ENCODE measurements at places on chromosomes 12 and 14.

- DNase-seq = no peak
Observed at GRCh38 chr14:68785534-68786490, 7.1 kb downstream of the ZFP36L1 start.

DNA sequence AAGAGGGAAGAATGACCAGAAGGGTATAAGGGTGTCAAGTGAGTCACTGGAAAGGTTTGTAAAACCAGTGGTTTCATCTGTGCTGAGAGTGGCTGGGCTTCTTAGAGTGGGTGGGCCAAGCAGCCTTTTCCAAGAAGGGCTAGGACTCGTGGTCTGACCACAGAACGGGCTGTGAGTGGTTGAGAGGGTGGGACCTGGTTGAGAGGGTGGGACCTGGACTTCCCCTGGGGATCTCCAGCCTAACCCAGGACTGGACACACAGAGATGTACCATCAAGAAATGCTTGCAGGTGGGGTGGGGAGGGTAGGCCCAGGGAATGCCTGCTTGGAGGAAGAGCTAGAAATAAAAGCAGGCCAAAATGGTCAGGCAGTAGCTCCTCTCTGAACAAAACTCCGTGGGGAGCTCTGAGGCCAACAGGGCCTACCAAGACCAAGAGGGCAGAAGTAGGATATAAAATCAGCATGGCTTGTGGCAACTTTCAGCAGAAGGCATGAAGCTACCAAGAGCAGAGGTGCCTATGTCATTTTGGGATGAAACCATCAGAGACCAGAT is 140.5 kb downstream of the FOXN3 start:
- peak; percentile 81 for DNase-seq

DNA sequence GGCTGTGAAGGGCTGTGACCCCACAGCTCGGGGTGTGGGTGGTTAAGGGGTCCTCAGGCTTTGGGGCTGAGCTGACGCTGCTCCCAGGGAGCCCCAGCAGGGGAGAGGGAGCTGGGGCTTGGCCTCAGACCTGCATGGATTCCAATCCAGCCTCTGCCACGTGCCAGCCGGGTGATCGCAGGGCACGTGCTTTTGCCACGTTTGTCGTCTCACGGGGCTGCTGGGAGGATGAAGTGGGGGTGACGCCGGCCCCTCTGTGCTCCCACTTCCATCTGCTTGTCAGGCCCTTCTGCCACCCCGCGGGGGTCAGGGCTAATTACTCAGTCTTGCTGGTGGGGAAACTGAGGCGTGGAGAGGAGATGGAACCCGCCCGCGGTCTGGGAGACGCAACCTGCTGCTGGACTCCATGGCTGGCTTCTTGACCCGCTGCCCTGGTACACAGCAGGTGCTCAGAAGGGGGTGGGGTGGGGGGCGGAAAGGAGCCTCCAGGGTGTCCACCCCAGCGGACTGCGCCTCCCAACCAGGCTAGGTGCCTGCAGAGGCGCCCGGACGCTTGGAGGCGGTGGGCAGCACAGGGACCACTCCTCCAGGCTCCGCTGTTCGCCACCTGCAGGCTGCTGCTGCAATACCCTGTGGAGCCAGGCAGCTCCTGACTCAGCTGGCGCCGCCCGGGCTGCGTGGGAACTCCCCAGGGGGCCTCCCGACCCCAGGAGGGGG is 36.4 kb upstream of the PRIMA1 start:
- DNase-seq = no peak

- DNase-seq = no peak
Observed at GRCh38 chr12:132546647-132547046, 56.7 kb downstream of the FBRSL1 start.

- no peak for DNase-seq
Observed at GRCh38 chr14:68380329-68380741, 412.5 kb downstream of the ZFP36L1 start.

DNA sequence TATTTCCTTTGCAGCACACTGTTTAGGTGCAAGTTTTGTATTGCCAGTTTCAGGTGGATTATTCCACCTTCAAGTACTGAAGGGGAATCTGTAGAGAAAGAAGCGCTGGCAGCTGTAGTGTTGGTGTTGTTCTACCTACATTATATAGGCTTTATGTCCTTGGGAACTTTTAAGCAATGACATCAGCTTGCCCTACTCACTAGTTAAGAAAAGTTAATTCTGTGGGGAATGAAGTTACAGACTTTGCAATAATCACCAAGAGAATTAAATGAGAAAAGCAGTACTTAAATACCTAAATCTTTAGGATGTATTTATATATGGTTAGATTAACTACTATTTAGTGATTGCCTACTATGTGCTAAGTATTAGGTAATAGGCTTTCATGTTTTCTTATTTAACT is at the start of gene OR4E1:
Gene OR4E1, minus strand, starts transcription at position 101 of the 400 bp plus-strand sequence. CDS start 2,883 bp downstream, outside the sequence.
- DNase-seq = no peak

DNA sequence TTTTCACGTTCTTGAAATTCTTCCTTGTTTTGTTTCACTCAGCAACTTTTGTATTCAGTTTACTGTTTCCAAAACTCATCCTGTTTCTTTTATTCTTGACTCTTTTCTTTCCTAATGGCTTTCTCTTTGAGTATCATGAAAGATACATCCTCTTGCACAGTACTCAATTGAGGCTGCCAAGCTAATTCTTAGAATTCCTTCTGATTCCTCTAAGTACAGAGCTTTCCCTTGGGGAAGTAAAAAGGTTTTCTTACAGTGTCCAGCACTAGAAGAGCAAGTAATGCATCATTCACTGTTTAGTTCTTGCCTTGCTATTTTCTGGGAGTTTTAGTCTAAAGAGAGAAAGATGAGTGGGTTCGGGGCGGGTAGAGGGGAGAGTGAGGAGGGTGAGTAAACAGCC is 154.1 kb downstream of the NEDD1 start:
- no peak for DNase-seq

DNA sequence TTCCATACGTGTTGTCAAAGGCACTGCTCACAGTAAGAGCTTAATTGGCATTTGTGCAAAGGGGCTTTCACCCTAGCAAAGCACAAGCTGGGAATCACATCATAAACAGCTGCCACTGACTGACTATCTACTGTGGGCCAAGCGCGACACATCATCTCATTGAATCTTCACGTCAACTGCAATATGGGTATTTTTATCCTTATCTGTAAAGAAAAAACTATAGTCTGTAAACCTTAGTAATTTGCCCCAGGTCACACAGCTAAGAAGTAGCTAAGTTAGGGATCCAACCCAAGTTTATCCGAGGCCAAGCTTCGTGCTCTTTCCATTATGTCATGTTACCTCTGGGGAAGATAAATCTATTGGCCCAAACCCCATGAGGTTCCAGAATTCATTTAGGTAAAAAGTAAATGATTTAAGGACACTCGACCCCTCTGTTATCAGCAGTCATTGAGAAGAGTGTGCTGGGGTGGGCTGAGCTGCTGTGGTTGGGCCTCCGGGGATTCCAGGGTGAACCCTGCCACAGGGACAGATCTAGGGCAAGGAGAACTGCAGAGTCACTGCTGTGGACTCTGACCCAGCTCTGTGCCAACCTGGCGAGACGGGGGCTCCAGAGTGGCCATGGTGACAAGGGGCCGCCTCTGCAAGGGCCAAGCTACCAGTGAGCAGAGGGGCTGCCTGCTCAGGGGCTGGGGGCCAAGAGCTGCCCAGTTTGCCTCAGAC is 27.6 kb downstream of the NCKAP5L start:
- no peak for DNase-seq

DNA sequence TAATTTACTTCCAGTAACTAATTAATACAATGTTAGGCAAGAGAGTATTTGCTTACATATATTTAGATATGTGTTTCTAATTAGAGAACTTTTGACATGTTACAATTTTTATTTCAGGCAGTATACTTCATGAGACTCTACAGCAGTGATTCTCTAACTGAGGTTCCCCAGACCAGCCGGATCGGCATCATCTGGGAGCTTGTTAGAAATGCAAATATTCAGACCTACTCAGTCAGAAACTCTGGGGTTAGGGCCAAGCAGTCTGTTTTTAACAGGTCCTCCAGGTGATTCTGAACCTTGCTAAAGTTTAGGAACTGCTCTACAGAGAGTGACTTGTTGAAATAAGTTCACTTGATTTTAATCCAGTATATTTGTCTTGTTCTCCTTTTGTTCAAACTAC is 46.5 kb downstream of the ARID2 start:
- no peak for DNase-seq

DNA sequence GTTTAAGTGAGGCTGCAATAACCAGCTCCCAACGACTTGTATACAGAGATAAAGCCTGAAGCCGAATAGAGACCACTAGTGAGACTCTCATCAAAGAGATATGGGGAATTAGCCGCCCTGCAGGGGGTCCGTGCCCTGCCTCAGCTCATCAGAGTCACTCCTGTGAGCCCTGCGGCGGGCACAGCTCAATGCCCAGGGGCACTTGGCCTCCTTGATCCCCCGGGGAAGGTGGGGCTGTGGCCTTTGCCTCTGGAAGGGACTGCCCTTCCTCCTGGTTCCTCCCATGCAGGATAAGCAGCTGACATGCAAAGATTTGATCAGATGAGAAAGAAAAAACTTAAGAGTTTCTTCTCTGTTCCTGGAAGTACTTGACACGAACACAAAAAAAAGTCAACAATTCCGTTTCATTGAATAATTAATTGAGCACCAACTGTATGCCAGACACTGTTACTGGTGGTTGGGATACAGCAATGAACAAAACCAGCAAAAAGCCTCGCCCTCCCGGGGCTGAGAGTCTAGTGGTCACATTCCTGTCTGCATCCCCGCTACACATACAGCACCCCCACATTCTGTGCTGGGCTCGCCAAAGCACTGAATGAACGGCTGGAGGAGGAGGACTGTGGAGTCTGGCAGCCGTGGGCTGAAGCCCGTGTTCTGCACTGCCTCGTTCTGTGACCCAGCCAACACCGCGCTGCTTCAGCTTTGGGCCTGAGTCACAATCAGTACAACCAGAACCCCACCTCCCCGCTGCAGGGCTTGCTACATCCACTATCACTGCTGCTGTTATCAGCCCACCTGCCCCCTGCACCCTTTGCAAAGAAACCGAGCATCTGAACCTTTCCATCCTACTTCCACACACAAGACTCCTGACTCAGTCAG is 10.3 kb downstream of the TTC7B start:
- no peak for DNase-seq

DNA sequence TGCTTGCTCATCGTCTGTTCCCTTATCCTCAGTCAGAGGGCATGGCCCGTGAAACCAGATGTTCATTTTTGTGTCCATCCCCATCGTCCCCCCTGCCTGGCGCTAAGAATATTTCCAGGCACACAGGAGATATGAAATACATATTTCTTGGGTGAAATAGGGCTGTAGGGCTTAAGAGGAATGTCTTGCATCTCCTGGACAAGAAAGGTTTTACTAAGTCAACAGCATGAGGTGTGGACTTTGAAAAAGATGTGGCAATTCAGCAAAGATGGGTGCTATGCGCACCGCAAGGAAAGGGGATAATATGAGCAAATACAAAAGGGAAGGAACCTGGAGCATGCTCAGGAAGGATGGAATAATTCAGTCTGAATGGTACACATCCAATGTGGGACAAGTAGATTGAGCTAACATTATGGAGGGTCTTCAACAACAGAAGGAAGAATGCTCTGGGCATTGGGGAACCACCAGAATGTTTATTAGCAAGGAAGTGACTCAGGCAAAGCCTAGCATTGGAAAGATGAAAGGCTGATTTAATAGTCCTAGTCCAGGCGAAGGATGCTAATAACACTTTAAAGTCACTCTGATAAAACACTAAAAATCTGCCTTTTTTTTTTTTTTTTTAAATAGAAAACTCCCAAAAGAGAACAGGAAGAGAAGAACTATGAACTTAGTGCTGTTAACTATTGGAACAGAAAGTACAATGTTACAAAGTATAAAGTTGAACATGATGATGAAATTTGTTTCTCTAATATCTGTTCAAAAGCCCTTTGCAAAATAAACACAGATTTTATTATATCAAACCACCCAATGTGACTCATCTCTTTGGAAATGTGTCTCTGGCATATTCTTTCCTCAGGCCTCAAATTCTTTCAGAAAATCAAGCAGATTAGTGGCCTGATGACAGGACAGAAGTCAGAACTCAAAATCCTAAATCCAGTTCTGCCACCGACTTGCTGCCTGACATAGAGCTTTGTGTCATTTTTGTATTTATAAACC is 449.5 kb downstream of the BCAT1 start:
- no peak for DNase-seq

DNA sequence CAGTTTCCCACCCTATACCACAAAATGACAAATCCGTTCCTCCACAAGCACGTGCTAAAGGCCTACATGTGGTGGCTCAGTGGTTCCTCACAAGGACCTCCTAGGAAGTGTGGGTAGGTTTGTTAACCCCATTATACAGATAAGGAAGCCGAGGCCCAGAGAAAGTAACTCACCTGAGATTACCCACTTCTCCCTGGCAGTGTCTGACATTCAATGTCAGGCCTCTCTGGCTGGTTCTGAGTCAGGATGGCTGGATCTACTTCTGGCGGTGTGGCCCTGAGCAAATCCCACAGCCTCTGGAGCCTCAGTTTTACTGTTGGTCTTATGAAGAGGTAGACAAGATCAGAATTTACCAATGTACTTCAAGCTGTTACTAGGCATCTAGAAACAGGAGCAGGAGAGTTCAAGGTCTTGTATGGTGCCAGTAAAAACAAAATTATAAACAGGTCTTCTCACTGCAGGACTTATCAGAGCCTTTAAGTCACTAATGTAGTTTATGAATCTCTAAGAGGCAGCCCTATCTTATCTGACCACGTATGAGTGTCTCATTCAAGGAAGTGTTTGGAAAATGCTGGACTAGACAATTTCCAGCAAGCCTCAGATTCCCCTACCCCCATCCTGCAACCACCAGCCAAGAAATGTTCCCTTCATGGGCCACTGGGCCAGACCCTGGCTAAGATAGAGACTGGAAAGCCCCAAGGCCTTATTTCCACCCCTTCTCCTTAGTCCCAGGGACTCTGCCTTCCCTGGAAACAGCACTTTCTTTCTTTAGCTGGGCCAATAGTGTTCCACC is 4.2 kb downstream of the HSPB8 start:
- DNase-seq = no peak

DNA sequence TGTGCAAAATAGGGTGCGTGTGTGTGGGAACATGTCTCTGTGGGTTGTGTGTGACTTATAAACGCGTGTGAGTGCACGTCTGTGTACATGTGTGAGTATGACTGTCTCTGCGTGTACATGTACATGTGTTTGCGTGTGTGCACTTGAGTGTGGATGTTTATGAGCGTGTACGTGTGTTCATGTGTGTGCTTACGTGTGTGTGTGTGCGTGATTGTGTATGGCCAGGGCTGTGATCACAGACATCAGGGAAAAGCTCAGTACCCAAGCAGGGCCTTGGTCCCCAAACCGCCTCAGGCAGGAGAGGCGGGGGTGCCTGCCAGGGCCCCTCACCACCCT is 326.3 kb upstream of the DIO3 start:
- DNase-seq = no peak

DNA sequence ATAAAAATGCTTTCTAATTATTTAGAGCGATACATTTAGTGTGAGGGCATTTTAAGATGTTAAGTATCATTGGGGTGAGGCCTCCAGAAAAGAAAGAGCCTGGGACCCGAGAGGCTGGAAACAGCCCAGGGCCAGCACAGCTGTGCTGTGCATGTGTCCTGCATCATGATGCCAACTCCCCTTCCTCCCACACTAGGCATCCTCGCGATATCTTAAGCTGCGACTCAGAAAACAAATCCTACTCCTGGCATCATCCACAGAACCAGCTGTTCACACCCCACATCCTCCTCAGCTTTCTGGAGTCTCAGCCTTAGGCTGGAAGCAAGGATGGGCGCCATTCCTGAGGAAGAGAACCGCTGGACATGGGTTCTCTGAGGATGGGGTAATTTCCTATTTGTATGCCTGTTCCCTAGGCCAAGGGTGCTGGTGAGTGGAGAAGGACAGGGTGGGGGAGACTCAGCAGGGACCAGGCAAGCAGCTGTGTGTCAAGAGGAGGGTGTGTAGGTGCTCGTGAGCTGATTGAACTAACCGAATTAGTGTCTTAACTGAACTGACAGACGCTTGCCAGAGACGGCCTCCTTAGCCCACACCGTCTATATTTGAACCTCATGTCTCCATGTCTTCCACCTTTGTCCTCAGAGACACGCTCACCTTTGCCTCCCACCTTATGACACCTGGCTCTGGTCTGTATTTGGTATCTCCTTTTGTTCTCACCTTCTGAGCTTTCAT is 15.6 kb upstream of the MCRS1 start:
- no peak for DNase-seq
